ENCODE measurements at places on chromosomes 1 and 21.

GRCh38 chr1:162070094-162070748, 730 bp downstream of the NOS1AP start:
- DNase-seq = no peak

DNA sequence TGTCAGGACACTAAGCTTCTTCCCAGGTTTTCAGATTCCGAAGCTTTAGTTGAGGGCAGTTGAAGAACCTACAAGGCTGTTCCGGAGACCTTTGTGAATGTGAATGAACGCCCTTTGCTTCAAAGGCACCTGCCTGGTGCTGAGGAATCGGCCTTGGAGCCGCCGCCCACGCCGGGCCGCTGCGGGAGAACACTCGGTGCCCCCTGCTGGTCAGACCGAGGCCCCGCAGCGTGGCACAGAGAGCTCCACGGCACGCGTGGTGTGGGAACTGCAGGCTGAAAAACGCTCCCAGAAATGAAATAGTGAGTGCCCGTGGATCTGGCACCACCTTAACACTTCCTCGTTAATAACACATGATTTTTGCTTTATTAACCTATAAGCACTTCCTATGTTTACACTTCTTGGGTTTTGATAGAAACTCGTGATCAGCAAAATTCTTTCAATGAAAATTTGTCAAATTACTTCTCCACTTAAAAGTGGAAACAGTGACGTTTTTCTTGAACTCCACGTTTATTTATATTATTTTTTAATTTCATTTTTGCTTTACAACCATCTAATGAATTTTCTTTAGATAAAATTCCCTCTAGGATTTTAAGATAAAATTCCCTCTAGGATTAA, 460.6 kb downstream of the DSCAM start:
- DNase-seq = no peak

- no peak for DNase-seq
Observed at GRCh38 chr1:21634806-21635535, 34.2 kb downstream of the RAP1GAP start.

GRCh38 chr21:46394595-46395104, 64.0 kb upstream of the DIP2A start:
- DNase-seq = no peak

GRCh38 chr1:22792396-22793160, 81.9 kb downstream of the EPHB2 start:
- DNase-seq = no peak

GRCh38 chr1:35316264-35316663, 47.8 kb downstream of the ZMYM4 start:
- no peak for DNase-seq

DNA sequence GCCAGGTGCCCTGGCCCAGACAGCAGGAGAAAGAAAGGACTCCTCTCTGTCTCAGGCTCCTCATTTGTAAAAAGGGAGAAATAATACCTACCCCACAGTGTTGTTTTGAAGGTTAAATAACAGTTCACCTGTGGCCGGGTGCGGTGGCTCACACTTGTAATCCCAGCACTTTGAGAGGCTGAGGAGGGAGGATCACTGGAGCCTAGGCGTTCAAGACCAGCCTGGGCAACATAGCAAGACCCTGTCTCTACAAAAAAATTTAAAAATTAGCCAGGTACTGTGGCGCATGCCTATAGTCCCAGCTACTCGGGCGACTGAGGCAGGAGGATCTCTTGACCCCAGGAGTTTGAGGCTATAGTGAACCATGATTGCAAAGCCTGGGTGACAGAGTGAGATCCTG, 2.5 kb upstream of the TMEM200B start:
- no peak for DNase-seq

GRCh38 chr1:30313176-30313575, 410.2 kb downstream of the MATN1 start:
- no peak for DNase-seq

DNA sequence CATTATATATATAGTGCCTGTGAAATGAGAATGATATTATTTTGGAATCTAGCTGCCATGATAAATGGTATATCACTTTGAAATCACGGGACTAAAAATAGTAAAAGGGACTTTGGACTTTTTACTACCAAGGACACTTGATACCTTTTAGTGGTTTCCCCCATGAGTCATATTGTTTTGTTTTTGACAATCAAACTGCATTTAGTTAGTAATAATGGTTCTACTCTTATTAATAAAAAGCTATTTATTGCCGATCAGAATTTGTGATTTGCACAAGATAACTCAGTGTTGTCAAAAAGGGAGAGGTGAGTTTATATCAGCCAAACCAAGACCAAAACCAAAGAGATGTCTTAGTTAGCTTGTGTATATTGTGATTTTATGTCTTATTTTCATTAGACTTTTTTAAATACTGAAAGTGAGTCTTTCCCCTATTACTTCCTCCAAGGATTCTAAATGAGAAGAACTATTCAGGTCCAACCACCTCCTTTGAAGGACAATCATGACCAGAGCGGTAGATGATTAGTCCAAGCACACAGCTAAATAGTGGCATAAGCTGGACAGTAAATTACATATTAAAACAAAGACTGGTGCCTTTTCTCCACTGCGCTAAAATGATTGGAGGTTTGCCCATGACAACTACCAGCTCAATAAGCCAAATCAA, 281.7 kb upstream of the ESRRG start:
- no peak for DNase-seq

GRCh38 chr1:153178922-153179321, 24.3 kb upstream of the LELP1 start:
- DNase-seq = no peak

- DNase-seq = peak; percentile 91
Observed at GRCh38 chr1:94743862-94744261, 76.3 kb upstream of the SLC44A3 start.

- DNase-seq = no peak
Observed at GRCh38 chr1:60376196-60376595, 302.6 kb upstream of the C1orf87 start.

DNA sequence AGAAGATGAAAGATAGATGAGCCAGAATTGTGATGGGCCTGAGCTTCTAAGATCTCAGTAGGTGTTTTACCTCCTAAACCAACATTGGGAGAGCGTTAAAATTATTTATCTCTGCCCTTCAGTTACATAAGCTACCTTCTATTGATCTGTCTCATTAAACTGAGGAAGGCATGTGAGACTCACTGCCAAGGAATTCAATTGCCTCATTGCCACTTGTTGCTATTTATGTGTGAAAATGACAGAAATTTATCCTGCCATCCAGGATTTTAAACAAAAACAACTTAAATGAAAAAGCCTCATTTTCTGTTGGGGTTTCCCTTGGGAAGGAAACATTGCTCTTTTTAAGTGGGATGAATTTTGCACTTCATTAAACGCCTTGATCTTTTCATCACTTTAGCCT, 78.7 kb upstream of the RUNX1 start:
- DNase-seq = no peak

GRCh38 chr1:172885411-172885810, 165.3 kb downstream of the TNFSF18 start:
- DNase-seq = no peak

DNA sequence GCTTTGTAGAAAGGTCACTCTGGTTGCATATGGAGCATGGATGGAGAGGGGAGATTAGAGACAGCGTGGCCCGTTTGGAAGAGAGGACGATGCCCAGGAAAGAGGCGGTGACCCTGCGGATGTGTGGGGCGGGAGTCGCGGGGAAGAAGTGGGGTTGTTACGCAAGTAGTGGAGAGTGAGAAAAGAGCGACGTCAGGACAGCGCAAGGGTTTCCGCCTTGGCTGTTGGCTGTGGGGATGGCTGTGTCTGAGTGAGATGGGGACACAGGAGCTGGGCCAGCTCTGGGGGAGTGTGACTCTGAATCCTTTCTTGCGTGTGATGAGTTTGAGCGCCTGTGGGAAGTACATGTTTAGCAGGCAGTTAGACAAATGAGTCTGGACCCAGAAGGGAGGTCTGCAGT, 3.8 kb downstream of the B4GALT2 start:
- no peak for DNase-seq

DNA sequence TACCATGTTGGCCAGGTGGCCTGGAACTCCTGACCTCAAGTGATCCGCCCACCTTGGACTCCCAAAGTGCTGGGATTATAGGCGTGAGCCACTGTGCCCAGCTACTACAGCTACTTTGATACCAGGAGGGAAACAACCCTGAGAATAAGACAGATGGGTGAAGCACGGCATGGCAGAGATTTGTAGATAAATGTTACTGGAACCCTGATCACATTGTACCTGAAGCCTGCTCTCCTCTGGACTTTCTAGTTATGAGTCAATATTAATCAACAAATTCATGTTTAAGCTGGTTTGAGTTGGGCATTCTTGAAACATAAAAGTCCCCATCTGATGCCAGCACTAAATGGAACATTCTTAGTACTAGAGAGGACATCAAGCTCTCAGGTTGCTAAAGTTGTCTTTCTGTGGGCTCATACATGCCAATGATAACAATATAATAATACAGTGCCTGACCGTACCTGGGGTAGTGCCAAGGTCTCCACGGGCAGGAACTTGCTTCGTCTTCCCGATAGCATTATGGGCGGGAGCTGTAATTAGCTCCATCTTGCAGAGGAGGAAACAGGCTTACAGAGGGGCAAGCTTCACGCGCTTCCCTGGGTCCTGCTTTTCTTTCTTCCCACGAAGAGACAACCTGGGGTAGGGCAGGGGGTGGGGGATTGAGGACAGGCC, 30.7 kb upstream of the SLC19A1 start:
- DNase-seq = no peak

DNA sequence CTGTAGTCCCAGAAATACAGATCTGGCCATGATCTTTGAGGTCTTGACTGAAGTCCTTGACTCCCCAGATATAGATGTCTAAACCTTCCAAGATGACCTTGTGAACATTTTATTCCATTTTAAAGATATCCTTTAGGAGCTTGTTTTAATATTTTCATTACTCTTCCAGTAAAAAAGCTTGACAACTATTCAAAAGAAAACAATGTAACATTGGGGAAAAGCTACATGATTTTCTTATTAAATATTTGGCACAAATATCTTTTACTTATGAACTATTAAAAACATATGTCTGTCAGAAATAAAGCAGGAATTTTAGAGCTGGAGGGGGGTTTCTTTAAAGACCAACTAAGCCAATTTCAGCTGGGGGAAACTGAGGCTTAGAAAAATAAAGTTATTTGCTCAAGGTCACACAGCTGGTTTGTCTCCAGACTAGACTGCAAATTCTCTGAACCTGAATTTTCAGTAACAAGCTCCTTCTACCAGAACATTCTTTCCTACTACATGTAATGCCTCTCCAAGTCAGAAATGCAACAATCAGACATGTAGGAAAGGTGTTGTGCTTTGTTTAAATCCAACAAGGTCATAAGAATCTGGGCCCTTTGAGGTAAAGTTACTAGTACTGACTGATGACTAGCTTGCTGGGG, 67.0 kb upstream of the PTCH2 start:
- no peak for DNase-seq

DNA sequence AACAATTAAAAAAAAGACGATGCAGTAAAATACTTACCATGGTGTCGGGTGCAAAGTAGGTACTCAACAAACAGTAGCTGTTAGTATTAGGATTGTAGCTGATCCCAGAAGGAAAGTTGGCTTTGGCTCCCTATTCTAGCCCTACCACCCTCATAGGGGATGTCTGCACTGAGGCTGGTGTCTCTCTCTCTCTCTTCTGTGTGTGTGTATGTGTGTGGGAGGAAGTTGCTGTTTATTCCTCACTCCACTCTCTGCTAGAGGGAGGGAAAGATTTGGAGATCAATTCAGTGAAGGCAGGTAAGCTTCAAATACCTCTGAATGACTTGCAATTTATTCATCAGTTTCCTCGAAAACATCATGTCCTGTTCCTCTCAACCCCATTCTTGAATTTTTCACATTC, 124.4 kb downstream of the PTPRU start:
- no peak for DNase-seq

DNA sequence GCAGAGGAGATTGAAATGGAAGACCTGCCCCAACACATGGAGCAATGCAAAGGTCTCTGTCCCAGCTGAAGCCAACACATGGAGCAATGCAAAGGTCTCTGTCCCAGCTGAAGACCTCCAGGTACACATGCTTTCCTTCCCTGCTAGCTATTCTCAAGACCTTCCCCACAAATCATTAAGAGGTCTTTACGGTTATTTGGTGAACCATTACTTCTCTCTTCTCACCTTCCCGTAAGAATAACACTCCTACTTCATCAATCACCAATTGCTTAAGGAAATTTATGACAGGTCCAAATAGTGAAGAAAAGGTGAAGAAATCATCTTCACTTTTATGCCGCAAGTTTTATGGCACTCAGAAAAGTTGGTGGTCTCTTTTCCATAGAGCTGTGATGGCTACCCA, 138.8 kb downstream of the NTPCR start:
- DNase-seq = no peak

GRCh38 chr1:179786815-179787685, 44.0 kb downstream of the FAM163A start:
- DNase-seq = no peak

GRCh38 chr21:14683063-14683462, 136.9 kb upstream of the SAMSN1 start:
- DNase-seq = no peak

DNA sequence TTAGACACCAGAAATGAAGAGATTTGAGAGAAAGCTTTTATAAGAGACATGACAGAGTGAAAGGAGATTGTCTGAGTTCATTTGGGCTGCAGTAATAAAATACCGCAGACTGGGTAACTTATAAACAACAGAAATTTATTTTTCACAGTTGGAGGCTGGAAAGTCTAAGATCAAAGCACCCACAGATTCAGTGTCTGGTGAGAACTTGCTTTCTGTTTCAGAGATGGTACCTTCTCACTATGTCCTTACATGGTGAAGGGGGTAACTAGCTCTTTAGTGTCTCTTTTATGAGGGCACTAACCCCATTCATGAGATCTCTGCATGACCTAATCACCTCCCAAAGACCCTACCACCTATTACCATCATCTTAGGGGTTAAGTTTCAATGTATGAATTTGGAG, 30.9 kb upstream of the FCRL4 start:
- no peak for DNase-seq

DNA sequence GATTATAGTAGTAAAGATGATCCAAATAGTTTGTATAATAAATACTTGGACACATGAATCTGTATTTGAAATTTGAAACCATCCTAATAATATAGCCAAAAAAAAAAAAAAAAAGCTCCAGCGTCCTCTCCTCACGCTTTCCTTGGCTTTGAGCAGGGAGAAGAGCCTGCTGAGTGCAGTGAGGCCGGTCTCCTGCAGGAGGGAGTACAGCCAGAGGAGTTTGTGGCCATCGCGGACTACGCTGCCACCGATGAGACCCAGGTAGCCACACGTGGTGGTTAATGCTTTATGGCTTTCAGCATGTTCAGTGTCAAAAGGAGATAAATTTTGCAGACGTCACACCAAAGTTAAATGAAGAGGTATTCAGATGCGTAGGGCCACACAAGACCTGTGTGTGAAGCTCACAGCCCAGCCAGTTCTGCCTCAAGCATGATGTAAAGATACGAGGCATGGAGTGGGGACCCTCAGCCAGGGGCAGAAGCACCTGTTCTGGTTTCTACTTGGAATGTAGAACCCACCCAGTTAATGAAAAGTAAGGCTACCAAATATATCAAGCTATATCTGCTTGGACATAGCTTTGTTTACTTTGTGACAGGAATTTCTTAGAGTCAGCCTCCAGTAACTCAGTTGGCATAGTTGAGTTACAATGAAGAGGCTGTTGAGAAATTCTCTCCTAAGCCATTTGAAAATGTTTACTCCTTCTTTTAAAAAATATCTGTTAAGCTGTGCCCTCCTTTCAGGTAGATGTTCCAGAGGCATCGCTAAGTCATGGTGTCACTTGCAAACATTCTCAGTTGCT, 8.1 kb downstream of the PRMT2 start:
- DNase-seq = no peak

GRCh38 chr1:25544243-25544764, 898 bp downstream of the LDLRAP1 start:
- DNase-seq = no peak

- peak; percentile 37 for DNase-seq
Observed at GRCh38 chr1:234065794-234066447, 161.4 kb downstream of the SLC35F3 start.
